NCI-H1417 (cell line): ENCODE measurements at places on chromosomes 6 and 20.

DNA sequence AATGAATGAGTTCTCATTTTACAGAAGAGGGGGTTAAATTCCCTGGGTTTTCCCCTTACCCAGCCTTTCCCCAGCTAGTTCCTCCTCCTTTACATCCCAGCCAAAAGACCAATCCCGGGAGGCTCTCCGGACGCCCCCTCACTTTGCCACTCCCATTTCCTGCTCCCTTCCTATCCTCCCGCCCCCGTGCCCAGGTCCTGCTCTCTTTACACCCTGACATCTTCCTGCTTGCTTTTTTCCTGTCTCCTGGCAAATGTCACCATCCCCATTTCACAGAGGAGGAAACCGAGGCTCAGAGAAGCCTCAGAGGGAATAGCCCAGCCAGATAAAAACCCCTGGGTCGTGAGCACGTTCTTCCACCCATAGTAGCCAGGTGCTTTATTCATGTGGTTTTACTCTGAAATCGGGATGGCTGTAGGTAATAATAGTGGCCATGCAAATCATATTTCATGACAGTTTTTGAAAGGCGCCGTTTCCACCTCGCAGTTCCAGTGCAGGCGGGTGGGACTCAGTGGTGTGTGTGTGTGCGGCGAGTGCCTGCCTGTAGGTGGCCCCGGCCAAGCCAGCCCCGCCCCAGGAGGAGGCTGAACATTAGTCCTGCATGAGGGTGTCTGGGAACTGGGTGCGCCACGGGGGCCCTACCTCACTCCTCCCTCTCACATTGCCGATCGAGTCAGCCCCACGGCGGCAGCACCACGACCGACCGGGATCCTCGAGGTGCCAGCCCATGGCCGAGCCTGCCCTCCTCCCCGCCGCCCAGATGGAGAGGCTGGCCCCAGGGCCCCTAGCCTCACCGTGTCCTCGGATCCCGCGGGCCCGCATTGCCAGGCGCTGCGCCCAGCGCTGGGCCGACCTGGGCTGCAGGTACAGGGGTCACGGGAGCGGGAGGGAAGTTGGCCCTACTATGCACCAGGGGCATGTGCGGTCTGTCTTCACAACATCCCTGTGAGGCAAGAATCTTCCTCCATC lies at the start of gene ARHGAP40:
ARHGAP40 (plus strand) TSS at position 594 of the 969 bp plus-strand sequence.
- DNase-seq = peak; percentile 31

DNA sequence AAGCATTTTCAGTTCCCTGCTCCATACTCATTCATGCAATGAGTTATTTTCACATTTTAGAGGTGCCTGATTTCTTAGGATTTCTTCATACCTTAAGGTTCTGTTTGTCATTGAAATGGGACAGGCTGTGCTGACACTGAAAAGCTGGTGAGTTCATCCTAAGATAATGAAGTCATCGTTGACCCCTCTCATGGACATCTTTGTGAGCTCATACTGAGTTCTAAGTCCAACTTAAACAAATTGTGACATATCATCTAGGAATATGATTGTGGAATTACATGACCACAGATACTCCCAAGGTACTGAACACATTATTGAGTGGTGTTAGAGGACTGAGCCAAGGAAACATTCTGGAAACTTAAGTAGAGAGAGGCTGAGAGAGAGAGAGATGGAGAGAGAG lies 224.8 kb upstream of the JAG1 start:
- no peak for DNase-seq

- DNase-seq = no peak
Measured at GRCh38 chr20:60402189-60403058, 444.2 kb downstream of the CDH26 start.

- no peak for DNase-seq
Measured at GRCh38 chr20:17844549-17845298, 123.9 kb downstream of the SNX5 start.

GRCh38 chr20:48761023-48761785 lies 66.6 kb downstream of the PREX1 start:
- DNase-seq = no peak

GRCh38 chr6:111069382-111070104 lies 17.8 kb upstream of the SLC16A10 start:
- no peak for DNase-seq

GRCh38 chr6:125793863-125794262 lies 3.1 kb downstream of the NCOA7 start:
- no peak for DNase-seq

DNA sequence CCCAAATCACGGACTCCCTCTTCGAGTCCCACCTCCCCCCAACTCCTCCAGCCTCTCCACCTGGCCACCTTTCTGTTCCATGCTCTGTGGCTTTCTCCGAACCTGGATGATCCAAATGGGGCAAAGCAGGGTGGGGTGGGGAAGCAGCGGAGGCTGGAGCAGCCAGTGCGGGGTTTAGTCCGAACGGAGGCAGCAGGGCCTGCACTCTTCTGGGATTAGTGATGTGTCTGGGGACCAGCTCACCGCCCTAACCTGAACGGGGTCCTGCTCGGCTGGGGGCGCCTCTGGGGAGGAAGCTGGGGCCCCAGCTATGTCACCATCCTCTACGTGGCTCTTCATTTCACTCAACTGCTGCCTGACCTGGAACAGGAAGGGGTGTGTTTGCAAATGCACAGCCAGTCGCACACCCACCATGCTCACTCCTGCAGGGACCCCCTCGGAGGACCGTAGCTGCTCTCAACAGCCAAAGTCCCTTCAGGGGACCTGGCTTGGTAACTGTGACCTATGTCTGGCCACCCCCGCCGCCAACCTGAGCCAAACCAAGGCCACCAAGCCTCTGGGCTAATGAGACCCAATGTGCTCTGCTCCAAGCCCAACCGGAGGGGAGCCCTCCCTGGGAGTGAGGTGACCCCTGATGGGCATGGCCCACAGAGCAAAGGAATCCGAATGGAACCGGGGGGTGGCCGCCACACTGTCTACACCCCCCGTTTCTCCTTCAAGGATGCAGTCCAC lies 46.8 kb downstream of the DSTN start:
- no peak for DNase-seq
